ENCODE measurements at places on chromosomes 3 and 15.

DNA sequence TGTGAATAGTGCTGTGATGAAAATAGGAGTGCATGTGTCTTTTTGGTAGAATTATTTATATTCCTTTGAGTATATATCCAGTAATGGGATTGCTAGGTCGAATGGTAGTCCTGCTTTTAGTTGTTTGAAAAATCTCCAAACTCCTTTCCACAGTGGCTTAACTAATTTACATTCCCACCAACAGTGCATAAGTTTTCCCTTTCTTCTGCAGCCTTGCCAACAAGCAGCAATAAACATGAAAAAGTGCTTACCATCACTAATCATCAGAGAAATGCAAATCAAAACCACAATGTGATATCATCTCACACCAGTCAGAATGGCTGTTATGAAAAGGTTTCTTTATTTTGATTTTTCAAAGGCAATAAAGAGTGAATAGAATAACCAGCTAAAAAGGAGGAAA lies 1105.9 kb downstream of the NAALADL2 start:
- DNase-seq: peak; percentile 85

DNA sequence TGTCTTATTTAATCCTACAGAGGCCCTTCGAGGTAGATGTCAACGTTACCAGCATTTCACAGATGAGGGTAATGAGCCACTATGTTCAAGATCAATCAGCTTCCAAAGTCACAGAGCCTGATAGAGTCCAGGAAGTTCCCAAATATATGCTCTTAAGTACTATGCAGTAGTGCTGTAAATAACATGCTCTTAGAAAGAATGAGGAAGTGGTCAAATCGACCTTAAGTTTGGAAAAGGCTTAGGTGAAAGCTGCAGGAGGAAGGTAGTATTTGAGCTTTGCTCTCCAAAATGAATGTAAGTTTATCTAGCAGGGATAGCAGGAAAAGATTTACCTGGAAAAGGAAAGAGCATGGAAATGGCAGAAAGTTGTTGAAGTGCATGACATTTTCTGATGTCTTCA lies 234.0 kb downstream of the RBMS3 start:
- no peak for DNase-seq

- no peak for DNase-seq
Measured at GRCh38 chr15:63380808-63381282, 801 bp downstream of the CA12 start.

DNA sequence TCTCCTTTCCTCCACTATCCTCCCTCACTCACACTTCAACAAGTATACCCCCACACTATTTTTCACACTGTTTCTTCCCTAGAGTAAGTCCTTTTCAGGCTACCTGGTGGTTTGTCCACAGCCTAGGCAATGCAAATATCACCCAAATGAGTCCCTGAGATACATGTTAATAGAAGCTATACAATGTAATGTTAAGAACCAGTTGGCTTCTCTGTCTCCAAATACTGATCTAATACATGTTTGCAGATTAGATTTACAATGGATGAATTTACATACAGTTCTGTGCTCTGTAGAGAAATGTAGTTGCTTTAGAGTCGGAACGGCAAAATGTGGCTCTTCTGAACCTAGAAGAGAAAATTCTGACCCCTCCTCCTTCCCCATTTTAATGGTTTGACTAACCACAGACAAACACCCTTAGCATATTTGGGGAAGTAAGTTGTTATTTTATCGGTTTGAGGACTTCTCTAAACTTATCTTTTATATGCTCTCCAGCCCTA lies 63.6 kb upstream of the MBNL1 start:
- peak; percentile 99 for DNase-seq

DNA sequence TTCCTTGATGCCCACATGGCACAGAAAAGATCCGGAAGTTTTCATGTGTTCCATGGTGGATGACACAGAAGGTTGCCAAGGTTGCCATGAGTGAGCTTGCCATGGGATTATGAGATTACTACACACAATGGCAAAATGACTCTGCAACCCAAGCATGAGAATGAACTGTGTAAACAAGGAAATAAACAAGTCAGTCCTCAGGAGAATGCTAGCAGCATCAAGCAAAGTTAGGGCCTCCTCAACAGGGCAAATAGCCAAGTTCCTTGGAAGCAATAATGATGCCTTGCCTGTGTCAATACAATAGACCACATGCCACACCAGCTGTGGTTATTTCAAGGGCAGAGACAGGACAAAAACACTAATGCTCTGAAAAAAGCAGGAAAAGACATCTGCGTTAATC lies 41.8 kb downstream of the AQR start:
- no peak for DNase-seq

GRCh38 chr3:158680861-158681260 lies 8.4 kb upstream of the LXN start:
- DNase-seq: peak; percentile 19

DNA sequence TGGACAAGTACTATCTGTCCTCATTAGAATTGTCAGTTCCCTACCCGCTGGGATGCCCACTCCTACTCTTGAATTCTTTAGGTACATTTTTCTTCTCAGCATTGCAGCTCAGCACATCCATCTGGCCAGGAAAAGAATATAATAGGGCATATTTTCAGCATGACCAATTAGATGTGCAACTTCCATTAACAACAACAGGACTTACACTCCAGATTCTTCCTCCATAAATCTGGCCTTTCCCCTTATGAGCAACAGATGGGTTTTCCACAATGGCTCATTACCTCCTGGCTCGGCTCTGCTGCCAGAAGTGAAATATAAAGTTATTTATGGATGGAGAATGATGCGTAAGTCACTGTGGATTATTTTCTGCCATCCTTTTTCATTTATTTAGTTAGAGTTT lies 443.8 kb upstream of the TGFBR2 start:
- no peak for DNase-seq

DNA sequence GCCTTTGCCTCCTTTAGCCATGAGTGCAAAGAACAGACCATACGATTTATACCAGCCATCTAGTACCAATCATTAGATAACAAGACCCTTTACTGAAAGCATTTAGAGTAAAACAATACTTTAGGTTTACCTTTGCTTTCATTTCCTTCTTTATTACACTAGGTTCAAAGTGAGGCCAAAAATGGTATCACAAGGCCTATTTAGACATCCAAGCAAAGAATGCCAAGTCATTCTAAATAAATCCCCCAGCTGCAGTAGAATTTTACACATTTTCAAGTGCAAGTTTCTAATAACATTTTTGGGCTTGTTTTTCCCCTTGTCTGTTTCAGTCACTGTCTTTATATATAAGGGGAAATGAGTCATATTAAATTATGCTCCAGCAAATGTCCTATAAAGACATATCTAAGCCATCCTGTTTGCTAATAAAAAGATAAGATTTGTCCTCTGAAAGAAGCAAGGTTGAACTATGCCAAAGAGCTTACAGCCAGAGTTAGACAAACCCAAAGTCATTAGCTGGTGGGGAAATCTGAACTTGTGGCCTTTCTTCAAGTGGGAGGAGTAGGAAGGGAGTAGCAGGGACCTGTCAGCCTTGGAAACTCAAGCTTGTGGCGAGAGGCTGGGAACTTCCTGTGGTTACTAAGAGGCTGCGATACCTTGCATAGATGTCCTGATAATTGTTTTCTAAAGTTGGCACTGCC lies 232.7 kb downstream of the MECOM start:
- no peak for DNase-seq

GRCh38 chr3:133371676-133372075 lies 28.2 kb upstream of the BFSP2 start:
- no peak for DNase-seq

DNA sequence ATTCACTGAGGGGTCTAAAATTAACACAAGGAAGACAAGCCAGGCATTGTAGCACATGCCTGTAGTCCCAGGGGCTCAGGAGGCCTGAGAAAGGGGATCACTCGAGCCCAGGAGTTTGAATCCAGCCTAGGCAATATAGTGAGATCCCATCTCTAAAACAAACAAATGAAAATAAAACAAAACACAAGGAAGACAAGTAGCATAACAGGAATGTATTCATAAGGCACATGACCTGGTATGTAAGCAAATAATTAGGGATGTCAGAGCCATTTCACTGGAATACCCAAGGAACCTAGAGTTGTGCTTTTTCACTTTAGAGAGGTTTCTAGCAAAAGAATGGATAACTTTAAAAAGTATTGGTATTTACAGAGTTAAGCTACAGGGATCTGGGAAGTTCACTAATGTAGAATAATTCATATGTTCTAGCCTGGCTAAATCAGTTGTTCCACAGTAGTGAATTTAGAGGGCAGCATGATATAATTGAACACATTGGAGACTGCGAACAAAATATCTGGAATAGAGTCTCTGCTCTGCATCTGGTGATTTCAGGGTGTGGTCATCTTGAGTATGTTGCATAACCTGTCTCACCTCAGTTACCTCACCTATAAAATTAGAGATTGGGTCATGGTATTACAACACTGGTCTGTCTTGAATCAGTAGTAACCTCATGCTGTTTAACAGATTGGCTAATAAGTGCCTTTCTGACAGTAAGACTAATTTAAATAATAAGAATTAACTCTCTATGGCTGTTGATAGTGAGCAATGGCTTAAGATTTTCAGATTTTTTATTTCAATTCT lies 9.3 kb downstream of the GRAMD1C start:
- DNase-seq: no peak

GRCh38 chr3:192675958-192676649 lies 51.2 kb downstream of the FGF12 start:
- no peak for DNase-seq

GRCh38 chr15:78358102-78358870 lies 18.1 kb downstream of the CRABP1 start:
- DNase-seq: no peak

- peak; percentile 62 for DNase-seq
Measured at GRCh38 chr3:126197854-126198584, 17.6 kb upstream of the ALDH1L1 start.

- no peak for DNase-seq
Measured at GRCh38 chr3:61146010-61146890, 105.0 kb downstream of the FHIT start.

GRCh38 chr3:186614597-186615483 lies 2.0 kb downstream of the AHSG start:
- peak; percentile 72 for DNase-seq

GRCh38 chr3:109640146-109640652 lies 302.9 kb upstream of the DPPA4 start:
- no peak for DNase-seq

- DNase-seq: no peak
Measured at GRCh38 chr15:80596521-80596976, 98.6 kb upstream of the ABHD17C start.

GRCh38 chr3:2851835-2852234 lies 258.3 kb downstream of the IL5RA start:
- no peak for DNase-seq

DNA sequence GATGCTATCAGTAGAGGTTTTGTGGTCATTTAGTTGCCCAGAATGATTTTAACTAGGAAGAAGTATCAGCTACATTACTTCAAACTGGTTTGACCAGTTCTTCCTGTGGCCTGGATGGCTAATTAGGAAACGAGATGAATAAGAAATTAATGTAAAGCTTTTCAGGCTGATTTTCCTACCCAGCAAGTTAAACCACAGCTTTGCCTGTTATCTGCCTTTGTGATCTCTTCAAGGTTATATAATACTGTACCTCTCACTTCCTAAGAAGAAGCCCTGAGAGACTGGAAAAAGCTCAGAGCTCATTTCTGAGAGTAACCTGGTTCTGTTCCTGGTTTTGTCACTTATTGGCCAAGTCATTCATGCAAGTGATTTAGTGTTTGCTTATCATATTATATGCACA lies 782.2 kb upstream of the GOLIM4 start:
- DNase-seq: peak; percentile 99

GRCh38 chr3:129386984-129387383 lies 41.5 kb downstream of the EFCAB12 start:
- DNase-seq: peak; percentile 76

DNA sequence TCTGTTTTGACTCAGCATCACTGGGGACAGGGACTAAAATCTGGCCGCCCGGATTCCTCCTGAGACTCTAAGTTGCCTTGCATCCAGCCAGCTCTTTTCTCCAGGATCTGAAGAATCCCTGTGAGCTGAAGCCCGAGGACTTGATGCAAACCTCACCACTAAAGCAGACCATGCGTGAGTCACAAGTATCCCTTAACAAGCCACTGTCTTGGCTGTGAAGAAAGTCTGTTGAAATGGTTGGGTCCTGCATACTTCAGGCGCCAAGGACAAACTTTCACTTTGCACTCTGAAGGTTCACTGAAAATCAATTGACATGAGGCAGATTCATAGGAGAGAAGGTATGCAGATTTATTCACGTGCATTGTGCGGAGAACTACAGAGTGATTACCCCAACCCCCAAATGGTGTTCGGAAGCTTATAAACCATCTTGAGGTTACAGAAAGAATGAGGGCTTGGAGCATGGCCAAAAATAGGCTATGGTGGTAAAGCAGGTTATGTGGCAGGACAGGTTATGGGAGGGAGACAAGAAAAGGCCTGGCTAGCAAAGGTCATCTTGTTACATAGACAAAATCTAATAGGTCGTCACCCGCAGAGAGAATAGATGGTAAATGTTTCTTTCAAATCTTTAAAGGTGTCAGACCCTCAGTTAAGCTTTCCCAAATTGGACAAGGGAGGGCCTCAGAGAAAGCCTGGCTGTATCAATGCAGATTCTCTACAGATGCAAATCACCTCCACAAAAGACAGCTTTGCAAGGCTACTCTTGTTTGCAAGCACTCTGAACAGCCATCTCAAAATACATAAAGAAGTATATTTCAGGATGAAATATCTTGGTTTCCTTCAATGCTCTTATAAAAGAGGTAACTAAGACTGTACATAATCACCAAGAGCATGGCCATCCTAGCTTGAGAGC lies 126.3 kb upstream of the PLAAT1 start:
- no peak for DNase-seq

GRCh38 chr3:85821130-85821756 lies 862.5 kb downstream of the CADM2 start:
- peak; percentile 8 for DNase-seq

DNA sequence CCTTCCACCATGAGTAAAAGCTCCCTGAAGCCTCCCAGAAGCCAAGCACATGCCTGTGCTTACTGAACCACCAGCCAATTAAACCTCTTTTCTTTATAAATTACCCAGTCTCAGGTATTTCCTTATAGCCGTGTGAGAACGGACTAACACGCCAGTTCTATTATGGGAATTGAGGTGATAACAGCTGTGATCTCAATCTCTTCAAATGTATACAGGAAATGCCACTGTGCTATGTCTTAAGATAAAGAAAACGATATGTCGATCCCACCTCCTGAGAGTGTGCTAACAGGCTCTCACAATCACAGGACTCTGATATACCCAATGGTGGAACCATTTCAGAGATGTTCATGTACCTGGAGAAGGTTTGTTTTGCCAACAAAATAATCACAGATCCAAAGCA lies 26.2 kb downstream of the CHSY1 start:
- DNase-seq: no peak

- no peak for DNase-seq
Measured at GRCh38 chr3:197024881-197025735, 4.5 kb downstream of the MELTF start.

DNA sequence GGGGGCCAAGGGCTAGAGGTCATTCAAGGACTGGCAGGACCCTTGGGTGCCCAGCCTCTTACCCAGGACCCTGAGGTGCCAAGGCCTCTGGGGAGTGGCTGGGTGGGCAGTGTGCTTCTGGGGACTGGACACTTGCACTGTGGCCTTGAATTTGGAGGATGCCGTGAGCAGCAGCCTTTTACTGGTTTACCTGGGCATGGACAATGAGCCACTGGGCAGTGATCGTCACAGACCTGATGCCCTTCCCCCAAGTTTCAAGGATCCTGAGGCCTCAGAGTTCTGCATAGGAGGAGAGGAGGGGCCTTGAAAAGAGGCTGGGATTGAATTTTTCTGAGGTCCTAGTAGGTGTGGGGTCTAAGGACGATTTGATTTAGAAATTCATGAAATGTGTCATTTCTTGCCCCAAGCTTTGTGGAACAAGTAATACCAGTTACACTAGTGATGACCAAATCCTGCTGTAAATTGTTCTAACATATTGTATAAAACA lies 146.1 kb upstream of the TPM1 start:
- no peak for DNase-seq

Measured in NCI-H526 (cell line).